IMR-90 (cell line): ENCODE measurements at places on chromosomes 5 and 9.
A peak's percentile ranks its signal among the peaks of the same experiment; 100 is the strongest.

DNA sequence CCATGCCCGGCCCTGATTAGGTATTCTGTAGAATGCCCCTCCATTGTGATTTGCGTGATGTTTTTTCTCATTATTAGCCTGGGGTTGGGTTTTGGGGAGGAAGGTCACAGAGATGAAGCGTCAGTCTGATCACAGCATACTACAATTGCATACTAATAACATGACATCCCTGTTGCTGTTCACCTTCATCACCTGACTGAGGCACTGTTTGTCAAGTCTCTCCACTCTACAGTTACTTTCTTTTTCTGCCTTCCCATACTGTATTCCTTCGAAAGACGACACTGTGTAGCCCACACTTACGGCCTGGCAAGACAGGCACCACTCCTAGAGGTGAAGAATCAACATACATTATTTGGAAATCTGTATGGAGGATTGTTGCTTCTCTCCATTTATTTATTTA lies 5.5 kb downstream of the ZNF354C start:
- no peak for DNase-seq

- DNase-seq = peak; percentile 26
Observed at GRCh38 chr5:65151614-65152013, 330.1 kb downstream of the ADAMTS6 start.

- DNase-seq = no peak
Observed at GRCh38 chr9:128747241-128747640, 23.3 kb upstream of the ZDHHC12 start.

DNA sequence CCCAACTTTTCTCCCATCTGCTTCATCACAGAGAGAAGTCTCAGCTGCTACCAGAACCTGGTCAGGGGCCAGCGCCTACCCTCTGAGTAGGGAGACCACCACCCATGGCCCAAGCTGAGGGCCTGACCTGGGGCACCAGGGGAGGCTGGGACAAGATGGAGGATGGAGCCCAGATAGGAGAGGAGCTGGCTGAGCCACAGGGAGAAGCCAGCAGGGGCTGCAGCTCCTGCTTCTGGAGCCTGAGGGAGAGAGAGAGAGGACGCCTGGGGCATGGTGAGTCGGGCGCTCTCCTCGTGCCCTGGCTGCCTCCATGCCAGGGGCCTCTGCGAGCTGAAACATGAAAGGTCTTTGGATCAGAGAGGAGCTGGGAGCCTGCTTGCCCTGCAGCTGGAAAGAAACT lies 1.4 kb upstream of the FOXI1 start:
- no peak for DNase-seq

DNA sequence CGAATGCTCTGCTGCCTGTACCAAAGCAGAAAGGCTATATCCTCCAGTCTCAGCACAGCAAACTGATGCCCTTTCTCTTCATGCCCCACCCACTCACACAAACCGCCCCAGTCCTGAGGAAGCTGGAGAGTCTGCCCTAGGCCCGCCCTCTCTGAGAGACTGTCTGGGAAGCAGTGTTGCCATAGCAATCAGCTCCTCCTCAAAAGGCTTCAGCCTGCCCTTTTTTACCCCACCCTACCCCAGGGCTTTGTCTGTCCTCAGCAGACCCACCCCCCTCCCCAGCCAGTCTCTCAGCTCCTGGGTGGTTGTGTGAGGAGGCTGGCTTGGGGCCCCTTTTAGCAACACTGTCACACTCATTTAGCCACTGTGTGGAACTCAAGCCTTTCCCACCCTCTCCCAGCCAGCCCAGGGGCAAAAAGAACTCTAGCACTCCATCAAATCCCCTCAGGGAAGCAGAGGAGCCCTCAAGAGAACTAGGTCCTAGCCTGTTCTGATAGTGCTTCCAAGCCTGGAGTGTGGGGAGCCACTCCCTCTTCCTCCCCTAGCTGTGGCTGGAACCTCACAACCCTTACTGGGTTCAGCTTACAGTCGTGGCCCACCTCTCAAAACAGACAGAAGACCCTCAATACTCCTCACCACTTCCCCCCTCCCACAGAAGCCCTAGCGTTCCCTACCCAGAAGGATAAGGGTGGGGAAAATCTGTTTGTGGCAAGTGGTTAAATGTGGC lies 1.4 kb downstream of the ATOSB start:
- peak; percentile 94 for DNase-seq

GRCh38 chr9:96766199-96766598 lies 11.7 kb downstream of the ZNF510 start:
- DNase-seq = no peak

GRCh38 chr5:6260846-6261245 lies 117.5 kb downstream of the MED10 start:
- DNase-seq = no peak

DNA sequence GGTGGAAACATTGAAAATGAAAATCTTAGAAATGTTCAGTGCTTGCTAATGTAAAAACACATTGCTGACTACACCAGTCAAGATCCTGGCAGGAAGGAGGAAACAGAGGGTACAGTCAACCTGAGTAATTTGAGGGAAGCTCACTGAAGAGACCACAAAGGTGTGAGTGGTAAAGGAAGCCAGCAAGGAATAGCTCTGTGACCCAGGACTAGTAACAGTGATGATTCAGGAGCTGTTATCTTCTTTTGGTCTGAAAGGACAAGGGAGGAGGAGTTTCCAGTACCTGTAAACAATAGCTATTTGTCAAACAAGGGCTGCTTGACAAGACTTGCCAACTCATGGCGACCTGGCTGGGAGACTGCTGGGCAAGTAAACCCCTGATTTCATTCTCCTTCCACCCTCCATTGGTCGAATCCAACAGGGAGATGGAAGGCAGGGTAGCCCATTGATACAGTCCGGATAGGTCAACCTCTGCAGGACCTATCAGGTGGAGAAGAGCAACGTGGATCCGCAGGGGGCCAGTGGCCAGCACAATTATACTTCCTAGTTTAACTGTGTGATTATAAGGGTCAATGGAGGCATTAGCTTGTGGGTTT lies 68.1 kb downstream of the MAMDC2 start:
- peak; percentile 29 for DNase-seq

GRCh38 chr9:116550696-116551436 lies 136.2 kb upstream of the TRIM32 start:
- DNase-seq = peak; percentile 56

DNA sequence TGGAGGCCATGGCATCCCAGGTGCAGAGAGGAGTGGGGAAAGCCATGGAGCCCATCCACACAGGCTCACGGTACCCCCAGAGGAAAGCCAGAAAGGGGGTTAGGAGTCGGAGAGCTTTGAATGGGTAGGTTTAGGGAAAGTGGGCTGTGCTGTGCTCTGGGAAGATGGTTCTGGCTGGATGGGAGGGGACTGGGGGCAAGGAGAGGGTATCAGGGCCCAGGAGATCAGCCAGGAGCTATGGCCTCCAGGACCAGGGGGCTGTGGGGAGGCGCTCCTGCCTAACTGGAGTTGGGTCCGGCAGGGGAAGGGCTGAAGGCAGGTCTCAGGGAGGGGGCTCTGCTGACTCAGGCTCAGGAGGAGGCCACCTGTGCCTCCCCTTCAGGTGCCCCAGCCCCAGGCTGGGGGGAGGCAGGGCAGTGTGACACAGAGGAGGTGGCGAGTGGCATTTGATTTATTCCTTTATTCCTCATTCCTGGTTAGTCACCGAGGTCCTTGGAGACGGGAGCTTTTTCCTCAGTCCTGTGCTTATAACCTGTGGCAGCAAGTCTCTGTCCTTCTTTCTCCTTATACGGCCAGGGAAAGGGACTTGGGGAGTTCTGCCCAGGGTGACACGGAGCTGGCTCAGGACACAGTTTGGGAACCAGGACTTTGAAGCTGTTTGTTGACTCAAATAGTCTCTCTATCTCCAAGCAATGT lies 60.8 kb downstream of the TSTD2 start:
- DNase-seq = no peak

- DNase-seq = no peak
Observed at GRCh38 chr9:131787838-131788237, 48.0 kb upstream of the RAPGEF1 start.

- no peak for DNase-seq
Observed at GRCh38 chr5:121525706-121526105, 326.0 kb upstream of the FTMT start.

- no peak for DNase-seq
Observed at GRCh38 chr5:165026971-165027370, 1521.6 kb downstream of the MAT2B start.

DNA sequence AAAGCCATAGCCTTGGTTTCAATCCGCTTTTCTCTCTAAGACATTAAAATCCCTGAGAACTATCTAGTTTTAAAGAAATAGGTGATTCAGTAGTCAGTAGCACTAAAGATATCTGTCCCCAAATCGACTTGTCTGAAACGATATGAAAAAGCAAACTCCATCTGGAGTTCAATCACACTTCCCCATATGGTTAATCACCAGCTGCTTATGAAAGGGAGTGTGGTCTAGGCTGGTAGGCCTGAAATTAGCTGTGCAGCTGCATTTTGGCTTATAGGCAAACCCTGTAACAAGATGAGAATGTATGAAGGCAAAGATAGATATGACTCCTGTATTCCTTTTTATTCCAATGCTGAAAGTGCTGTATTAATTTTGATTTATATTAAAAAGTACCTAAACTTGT lies 65.9 kb downstream of the DMRTA1 start:
- no peak for DNase-seq

DNA sequence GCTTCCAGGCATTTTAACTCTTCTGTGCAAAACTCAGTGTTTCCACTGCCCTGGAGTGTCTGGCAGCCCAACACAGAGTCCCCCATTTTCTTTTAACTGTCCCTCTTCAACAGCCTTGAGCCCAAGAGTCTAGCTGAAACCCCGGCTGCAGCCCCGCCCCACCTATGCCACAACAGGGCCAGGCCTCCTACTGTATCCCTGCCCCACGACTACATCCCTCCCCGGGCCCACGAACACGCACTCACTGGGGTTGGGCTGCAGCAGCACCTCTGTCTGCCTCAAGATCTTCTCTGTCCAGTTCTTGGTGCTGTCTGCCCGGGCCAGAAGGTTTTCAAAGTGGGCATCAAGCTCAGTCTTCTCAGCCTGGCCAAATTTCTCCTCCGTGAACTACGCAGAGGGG lies 6.1 kb downstream of the SH3GLB2 start:
- DNase-seq = no peak

- peak; percentile 36 for DNase-seq
Observed at GRCh38 chr5:57445705-57446037, 36.9 kb downstream of the ACTBL2 start.

DNA sequence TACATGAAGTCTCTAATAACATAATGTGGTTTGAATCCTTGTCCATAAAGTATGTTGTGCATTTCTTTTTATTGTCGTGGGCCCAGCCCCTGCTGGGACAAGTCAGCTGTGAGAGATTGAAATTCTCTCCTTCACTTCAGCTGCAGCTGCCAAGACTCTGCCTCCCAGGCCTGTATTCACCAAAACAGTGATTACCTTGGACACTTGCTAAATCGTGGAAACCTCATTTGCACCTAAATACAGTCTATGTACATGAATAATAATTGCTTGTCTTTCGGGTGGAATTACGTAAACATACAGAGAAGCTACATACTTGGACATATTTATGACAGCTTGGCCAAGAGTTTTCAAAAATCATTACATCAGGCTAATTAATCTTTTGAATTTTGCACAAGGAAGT lies 898.5 kb upstream of the SEMA6A start:
- no peak for DNase-seq

GRCh38 chr5:34622098-34622400 lies 34.1 kb upstream of the RAI14 start:
- peak; percentile 36 for DNase-seq

GRCh38 chr5:101966476-101966875 lies 329.6 kb downstream of the SLCO4C1 start:
- DNase-seq = no peak

DNA sequence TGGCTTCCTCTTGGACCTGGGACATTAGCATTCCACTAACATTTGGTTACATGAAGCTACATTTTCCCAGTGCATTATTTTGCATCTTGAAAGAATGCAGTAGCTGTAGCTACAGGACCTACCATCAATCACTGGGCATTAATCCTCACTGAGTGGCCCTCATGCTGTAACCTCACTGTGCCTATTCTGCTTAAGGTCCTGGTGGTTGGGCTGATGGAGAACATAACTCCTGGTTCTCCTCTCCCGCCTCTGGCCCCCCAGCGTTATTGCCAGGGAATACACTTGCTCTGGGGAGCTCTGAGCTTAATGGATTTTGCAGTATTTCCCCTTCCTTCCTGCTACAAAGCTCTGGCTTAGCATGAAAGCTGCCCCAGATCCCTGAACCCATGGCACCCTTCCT lies 111.5 kb upstream of the EQTN start:
- DNase-seq = no peak

GRCh38 chr9:134560206-134560605 lies 81.4 kb upstream of the COL5A1 start:
- DNase-seq = no peak

GRCh38 chr5:149605998-149606724 lies 24.9 kb downstream of the ARHGEF37 start:
- DNase-seq = peak; percentile 82

GRCh38 chr5:151351671-151352070 lies 4.3 kb upstream of the SLC36A2 start:
- no peak for DNase-seq

DNA sequence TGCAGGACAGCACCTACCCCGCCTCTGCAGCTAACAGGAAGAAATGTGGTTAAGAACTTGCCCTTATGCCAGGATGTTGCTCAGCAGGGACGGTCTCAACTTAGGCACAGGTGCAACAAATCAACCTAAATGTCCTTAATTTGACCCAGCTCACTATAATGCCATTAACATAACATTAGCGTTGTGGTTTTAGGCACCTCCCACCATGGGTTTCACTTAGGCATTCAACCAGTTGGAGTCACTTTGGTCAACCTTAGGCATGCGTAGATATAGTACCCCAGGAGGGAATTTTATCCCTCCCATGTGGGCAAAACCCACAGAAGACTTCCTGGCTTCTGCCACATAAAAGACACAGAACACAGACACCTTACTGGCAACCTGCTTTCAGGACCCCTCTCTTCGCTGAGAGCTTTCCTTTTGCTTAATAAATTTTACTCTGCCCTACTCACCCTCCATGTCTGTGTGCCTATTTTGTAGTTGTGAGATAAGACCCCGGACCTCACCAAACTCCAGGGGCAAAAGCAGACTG lies 8.7 kb upstream of the ERAP1 start:
- no peak for DNase-seq

DNA sequence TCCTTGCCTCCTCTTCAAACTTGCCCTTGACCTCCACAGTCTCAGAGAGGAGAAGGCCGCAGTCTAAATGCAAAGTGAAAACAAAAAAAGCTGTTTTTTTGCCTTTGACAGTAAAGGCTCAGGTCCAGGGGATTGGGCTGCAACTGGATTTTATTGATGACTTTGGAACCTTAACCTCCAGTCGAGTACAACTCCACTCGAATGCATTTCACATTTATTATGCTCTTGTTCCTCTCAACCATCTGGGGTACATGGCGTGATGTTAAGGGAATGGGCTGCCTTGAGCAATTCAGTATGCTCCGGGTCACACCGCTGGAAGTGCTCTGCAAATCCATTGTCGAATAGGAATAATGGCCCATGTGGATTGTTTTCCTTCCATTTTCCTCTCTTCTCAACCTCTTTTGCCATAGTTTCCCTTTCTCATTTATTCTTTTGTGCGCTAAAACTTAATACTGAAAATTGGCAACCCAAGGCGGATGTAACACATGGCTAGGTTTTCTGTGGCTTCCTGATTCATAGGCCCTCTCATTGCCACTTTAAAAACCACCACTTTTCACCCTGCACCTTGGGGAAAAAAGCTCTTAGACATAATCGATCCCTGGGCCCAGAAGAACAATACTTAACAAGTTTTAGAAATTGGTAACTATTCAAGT lies 34.3 kb downstream of the ITK start:
- no peak for DNase-seq

GRCh38 chr5:37090123-37090726 lies 159.0 kb downstream of the CPLANE1 start:
- DNase-seq = no peak
